Non-pigmented ciliary epithelial cell (primary cell): ENCODE measurements at places on chromosomes 12 and 14.

GRCh38 chr12:13386323-13387039, 190.0 kb downstream of the EMP1 start:
- no peak for DNase-seq

GRCh38 chr14:75885829-75886228, 96.0 kb downstream of the TGFB3 start:
- DNase-seq = no peak

DNA sequence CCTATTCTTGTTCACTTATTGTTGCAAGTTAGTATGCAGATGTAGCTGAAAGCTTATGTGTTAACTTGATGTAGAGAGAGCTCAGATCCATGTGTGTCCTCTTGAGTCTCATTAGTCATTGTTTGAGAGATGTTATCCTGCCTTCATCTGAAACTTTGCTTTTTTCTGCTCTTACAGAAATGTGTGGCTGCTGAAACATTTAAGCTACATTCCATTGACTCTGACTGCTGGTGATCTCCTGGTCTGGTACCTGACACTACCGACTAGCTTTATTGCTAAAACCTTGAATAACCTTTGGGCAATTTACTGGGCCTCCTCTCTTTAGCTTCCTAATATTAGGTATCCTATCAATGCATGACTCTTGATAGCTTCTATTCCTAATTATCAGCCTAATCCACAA, 705.6 kb upstream of the FOXG1 start:
- no peak for DNase-seq

DNA sequence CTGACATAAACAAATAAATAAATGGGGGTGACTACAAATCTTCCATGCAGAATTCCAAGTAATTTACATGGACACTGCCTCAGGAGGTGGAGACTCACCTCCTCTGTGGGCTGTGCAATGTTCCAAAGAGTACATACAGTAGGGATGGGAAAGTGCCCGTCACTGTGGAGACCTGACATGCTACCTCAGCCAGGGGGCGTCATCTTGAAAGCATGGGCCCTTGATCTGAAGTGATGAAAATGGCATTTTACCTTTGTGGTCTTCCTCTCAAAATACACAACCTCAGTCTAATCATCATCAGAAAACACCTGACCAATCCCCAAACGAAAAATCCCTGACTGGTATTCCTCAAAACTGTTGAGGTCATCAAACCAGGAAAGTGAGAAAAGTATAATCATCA, 48.4 kb downstream of the ANAPC7 start:
- DNase-seq = no peak

DNA sequence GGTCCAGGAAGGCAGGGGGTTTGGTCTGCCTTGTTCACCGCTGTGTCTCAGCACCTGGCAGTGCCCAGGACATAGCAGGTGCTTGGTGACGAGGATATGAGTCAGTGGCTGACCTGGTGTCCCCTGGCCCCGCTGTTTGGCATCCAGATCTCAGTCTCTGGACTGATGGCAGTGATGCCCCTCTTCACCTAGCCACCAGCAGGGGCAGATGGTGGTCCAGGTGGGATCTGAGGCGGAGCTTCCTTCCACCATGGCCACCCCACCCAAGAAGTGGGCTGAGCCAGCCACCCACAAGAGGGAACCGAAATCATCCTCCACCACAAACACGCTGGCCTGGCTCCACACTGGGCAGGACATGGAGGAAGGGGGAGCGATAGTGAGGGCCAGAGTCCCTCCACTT, 16.1 kb upstream of the SH2B3 start:
- no peak for DNase-seq
